ENCODE measurements at places on chromosomes 4 and X.
A peak's percentile ranks its signal among the peaks of the same experiment; 100 is the strongest.

- peak; percentile 28 for DNase-seq
These were observed 181.0 kb upstream of the KCNIP4 start for GRCh38 chr4:22129454-22130029.

- DNase-seq, result peak; percentile 49
These were observed 33.9 kb downstream of the PCDH7 start for GRCh38 chr4:30754021-30754420.

DNA sequence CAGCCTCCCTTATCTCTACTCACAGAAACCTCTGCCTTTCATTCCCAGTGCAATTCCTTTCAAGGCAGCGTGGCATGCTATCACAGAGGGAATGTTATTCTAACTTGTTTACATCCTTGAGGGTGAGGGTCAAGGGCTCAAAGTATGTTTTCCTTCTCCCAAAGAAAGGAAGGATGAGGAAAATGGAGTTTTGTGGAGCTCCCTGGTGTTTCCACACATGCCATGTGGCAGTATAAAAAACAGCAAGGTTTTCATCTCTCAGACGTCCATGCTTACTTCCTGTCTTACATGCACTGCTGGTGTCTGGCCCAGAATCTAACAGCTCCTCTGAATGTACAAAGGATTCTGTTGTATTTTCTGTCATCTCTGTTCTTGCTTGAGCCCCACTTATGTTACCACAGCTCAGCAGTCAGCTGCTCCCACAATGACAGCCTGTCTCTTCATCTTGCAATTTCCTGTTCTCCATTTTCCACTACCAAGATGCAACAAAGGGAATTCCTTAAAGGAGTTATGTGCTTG, 128.0 kb downstream of the SNCA start:
- peak; percentile 10 for DNase-seq

GRCh38 chr4:154958621-154959358, 177.7 kb downstream of the RBM46 start:
- DNase-seq, result no peak

DNA sequence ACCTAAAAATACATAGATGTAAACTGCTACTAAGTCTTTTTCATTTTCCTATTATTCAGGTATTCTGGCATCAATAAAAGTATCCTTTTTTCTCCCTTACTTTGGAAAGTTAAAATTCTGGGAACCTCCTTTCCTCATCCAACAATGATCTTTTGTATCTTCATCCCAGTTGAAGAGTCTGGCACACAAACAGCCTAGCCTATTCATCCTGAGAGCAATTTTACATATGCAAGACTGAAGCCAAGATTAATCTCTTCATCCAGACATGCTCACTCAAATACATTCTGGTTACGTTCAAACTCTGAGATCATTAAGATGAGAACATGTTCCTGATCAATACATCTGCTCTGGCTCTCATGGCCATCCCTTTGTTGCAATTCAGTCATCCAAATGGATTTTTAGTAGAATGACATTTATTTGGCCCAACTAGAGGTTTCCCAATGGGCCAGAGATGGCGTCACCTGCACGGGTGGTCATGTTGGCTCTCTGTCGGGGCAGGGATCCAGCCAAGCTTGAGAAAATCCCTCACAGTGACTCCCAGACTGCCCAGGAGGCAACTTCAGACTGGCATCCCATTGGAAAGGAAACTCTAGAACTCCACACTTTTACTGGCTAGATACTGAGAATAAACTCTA, 135.3 kb upstream of the VCX2 start:
- DNase-seq, result no peak

DNA sequence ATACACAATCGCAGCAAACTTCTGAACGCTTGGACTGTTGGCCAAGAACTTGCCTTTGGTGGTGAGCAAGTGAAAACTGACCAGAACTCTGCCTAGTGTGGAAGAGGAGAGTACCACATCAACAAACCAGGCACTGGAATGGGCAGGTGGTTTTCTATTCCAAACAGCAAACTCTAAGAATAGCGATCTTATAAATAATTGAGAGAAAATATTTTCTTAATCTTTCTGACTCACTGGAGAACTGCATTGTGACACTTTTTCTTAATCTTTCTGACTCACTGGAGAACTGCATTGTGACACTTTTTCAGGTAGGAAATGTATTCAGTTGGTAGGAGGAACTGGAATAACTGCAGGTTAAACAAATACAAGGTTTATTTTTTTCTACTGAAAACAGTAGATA, 57.0 kb upstream of the SORBS2 start:
- no peak for DNase-seq

DNA sequence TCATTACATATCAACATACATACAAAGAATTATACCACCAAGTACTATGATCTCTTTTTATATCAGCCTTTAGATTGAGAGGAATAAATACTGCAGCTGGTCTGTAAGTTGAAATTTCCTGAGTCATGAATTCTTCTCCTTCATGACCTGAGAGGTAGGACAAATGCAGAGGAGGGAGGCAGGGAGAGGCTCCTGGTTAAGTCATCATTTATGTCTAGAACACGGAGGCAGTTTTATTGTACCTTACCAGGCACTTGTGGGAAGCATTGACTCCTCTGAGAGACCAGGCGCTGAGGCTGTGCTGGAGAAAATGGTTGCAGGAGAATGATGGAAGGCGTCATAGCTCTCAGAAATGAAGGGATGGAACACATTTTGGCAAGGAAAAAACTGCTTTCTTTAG, 12.5 kb upstream of the CASK start:
- DNase-seq, result peak; percentile 11

DNA sequence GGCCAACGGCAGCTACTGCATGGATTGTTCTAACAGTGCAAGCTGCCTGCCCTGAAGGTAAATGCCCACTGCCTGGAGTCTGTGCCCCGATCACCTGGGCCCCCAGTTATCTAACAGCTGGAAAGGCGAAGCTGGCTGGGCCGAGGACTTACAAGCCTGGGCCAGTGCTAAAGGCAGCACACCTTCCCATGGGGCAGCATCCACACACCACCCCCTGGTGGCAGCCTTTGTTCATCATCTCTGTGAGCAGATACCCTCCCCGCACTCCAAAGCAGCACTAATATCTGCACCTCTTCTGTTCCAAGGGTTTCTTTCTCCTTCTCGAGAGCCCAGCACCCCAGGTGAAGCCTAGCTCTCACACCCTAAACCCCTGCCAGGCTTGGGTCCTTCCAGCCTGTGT, 7.6 kb downstream of the SLC2A9 start:
- DNase-seq, result peak; percentile 35

DNA sequence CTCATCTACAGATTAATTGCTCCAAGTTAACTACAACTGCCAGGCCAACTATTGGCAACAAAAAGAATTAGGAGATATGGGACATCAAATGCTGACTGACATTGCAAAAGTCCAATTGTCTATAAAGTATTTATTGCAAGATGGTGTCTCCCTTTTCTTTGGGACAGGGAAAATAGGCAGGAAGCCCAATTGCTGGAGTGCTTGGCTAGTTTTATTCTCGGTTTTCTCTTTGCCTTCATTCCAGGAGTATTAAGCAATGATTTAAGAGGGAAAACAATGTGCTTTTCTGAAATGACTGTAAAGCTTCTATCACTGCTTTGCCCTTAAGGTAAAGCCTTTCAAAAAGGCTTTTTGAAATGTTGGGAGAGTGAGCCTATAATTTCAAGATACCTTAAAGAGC, 62.8 kb upstream of the DIAPH2 start:
- no peak for DNase-seq

DNA sequence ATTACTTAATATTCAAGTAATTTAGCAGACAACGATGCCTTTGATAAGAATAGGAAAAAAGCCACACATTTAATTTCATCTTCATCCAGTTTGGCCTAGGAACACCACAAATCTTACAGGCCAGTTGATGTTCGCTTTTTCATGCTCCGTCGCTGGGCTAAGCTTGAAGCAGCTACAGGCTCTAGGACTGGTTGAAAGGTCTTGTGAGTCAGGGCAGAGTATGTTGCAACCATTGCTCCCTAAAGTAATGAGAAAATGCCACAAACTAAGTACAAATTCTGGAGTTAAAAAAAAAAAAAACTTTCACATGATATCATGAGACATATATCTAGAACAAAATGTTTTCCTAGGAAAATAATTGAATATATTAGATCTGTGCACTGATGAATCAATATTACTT, 123.8 kb downstream of the RPS6KA6 start:
- DNase-seq, result no peak

DNA sequence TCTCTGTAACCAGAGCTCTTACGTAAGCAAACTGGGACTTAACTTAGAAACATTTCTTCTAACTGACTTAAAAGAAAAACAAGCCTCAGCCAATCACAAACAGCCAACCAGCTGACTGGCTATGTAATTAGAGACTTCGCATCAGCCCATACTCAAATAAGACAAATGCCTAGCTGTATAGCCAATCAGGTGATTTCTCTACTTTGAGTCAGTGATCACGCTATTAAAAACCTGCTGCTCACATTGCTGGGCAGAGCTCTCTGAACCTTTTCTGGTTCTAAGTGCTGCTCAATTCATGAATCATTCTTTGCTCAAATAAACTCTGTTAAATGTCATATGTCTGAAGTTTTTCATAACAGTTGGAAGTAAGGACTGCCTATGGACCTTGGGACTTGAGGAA, 9.9 kb upstream of the SMIM10L2A start:
- DNase-seq, result no peak
